Calu3 (cell line): ENCODE measurements at places on chromosomes 16 and 17.

GRCh38 chr17:75822119-75822799 is 21.9 kb downstream of the UNC13D start:
- DNase-seq: peak; percentile 56

DNA sequence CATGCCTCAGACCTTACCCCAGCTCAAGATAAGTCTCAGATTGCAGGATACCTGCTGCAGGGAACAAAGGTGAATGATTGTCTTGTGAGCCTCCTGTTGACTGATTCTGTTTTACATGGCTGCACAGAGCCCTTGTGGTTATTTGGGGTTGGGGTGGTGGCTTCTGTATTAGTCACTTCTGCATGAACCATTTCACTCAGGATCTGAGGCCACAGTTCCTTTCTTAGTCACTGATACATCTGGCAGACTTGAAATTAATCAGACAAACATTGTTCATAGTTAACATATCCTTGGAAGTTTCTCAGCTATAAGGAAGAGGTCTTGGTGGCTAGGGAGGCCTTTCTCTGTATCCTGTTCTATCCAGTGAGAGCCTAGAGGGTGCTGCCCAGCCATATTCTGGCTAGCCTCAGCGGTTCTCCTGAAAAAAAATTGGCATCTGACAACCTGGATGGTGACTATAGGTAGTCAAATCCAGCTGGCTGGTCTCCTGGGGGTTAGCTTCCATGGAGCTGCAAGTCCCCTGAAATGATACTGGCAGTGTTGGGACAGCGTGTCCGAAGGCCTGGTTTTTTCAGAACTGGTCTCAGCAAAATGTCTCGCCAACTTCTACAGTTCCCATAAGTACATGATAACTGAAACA is 8.4 kb upstream of the PLK1 start:
- DNase-seq: no peak

- peak; percentile 89 for DNase-seq
These were observed 8.8 kb upstream of the MLKL start for GRCh38 chr16:74709441-74709877.

DNA sequence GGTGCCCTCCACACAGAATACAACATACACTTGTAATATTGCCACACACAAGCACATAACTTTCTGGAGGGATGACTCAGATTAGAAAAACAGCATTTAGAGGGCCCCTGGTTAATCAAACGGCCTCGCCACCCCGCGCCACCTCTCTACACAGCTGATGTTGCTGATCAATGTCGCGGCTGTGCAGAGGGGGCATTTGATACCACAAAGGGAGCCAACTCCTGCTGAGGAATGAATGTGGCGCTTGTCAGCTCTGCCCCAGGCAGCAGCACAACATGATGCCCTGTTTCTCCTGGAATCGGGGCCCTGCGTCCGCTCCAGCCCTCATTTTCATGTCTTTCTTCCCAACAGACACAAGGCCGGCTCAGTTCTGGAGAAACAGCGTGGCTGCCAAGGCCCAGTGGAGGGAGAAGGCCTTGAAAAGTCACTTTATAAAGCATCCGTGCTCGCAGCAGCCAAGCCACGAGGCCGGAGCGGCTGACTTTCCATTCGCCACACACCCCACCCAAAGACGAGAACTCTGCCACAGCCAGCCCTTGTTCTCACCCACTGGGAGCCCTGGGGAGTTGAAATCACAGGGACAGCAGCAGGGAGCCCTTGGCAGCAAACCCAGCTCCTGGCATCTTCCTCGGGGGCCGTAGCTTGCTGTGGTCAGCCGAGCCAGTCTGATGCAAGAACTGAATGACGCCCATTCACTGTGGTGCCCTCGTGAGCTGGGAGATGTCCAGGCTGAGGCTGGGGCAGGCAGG is 65.6 kb downstream of the XYLT1 start:
- DNase-seq: no peak

DNA sequence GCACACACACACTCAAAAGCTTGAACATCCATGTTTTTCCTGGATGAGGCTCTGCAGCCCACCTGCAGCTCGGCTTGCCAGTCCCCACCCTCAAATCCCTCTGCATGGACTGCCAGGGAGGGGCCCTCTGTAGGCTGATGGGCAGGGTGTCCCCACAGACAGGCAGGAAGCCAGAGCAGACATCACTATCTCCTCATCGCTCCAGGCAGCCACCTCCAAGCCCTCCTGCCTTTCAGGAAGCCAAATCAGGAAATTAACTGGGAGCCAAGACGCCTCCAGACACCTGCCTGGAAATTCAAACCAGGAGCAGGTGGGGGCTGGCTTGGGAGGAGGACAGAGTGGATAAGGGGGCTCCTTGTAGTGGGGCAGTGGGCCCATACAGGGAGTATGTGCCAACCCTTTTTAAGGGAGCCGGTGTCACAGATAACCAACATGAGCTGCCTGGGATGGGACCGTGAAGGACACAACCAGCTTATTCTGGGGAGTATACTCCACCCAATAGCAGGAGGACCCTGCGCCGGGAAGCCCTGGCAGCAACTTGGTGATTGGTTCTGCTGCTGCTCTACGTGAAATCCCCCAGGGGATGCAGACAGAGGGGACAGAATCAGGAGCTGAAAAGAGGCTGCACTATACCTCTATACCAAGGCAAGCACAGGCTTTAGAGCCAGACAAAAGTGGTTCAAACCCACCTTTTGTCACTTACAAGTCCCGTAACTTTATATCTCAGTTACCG is 139.1 kb downstream of the CCT6B start:
- DNase-seq: no peak

- DNase-seq: peak; percentile 96
These were observed 214.6 kb downstream of the MRTFB start for GRCh38 chr16:14285513-14286367.

- no peak for DNase-seq
These were observed 256.6 kb downstream of the HS3ST3B1 start for GRCh38 chr17:14557480-14557879.

DNA sequence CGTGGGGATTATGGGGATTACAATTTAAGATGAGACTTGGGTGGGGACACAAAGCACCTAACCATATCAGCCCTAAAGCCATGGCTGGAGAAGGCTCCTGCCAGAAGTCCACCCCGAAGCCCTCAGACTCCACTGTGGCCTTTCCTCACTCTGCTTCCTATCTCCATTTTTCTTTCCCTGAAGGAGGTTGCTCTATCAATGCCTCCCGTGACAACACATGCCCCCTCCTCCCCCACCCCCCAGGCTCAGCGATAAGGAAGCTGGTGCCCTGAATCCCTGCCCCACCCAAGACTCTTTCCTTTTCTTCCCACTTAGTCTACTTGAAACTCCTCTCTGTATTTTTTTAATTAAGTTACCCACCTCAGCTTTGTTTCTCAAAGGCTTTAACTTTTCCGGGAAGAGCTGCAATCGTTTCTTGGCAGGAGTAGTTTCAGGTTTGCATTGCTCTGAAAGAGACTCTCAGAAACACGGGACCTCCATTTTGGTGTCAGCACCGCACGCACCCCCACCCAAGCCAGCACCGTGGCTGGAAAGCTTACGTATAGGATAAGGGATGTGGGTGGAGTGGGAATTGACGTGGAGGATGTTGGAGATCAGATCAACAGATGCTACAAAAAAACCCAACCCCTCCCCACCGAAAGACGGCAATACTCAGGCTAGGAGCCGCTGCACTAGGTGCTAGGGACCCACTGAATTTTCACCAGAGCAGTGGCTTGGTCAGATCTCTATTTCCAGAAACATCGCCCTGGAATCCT is 15.2 kb upstream of the CA4 start:
- DNase-seq: no peak

DNA sequence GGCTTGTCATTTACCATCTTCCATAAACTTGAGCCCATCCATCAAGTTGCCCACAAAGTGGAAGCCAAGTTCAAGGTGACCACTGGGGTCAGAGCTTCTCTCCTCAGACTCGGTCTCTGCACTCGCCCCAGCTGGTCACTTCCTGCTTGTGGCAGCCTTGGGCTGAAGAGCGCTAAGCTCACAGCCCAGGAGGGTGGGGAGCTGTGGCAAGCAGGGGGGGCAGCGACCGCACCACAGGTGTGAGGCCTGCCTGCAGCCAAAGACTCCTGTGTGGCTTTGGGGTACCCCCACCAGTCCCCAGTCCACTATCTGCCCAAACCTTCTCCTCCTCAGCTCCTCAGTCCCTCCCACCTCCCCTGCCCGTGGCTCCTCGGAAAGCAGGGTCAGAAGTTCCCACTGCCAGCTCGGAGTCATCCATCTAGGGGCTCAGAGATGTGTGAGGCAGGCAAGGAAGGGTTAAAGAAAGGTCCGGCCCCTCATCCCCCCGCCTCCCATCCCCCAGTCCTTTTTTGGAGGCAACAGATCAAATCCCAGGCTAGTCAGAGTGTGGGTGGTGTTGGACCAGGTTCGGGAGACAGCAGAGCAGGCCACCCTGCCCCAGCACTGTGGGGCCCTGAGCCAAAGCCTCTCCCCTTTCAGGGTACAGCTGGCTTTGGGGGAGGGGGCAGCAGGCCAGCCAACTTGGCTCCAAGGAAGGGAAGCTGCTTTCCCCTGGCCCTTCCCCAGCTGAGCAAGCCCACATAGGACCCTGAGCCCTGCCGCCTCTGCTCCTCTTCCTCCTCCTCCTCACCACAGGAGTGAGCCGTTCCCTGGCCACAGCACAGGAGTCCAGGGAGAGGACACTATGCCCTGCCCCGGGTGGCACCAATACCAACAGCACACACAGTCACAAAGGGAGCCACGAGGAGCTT is 3.2 kb downstream of the CSF3 start:
- no peak for DNase-seq

GRCh38 chr16:82156761-82157533 is 13.1 kb downstream of the MPHOSPH6 start:
- DNase-seq: no peak
